ENCODE measurements at places on chromosomes 5 and 9. TPM values are rescaled to one million over a fixed set of nuclear protein-coding genes. Genes with fewer than 3 reads are reported as not detected.
A peak's percentile ranks its signal among the peaks of the same experiment; 100 is the strongest.

DNAI1 gene
- polyA plus RNA-seq = 0.82 TPM

PCDHB8 gene
- 0.84 TPM for polyA plus RNA-seq

DNA sequence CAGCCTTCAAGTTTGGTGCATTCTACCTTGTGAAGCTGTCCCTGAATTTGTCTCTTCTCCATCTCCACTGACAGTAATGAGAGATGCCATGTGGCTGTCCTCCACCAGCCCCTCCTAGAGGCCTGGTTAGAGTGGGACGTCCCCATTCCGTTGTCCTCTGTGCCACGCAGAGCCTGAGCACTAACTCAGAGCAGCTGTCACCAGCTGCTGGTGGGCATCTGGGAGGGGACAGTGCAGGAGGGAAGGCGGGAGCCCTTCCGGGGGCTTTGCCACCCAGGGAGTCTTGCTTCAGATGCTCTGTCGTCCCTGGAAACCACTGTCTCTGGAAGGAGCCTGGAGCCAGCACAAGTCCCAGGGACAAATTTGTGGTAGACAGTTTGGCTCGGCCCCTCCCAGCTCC lies 78.6 kb downstream of the PDZD2 start:
- no peak for DNase-seq

- no peak for DNase-seq
These were observed 336.1 kb upstream of the SLC30A5 start for GRCh38 chr5:68757626-68758212.

- no peak for DNase-seq
These were observed 129.4 kb downstream of the LPAR1 start for GRCh38 chr9:110908894-110909293.

ALDH7A1 gene
- polyA plus RNA-seq = 184 TPM

OR1Q1 gene
- not detected for polyA plus RNA-seq

GRCh38 chr9:121700165-121700831 lies 48.9 kb downstream of the DAB2IP start:
- DNase-seq = peak; percentile 72

SLC44A1 gene
- 14.9 TPM for polyA plus RNA-seq

GRCh38 chr5:143235423-143235822 lies 168.1 kb downstream of the NR3C1 start:
- DNase-seq = no peak

MARCHF3 gene
- polyA plus RNA-seq = 7.0 TPM

GRCh38 chr5:96844481-96844990 lies 31.8 kb upstream of the ERAP2 start:
- DNase-seq = no peak

NACC2 gene
- polyA plus RNA-seq = 3.8 TPM

PAPPA gene
- 0.66 TPM for polyA plus RNA-seq

DNA sequence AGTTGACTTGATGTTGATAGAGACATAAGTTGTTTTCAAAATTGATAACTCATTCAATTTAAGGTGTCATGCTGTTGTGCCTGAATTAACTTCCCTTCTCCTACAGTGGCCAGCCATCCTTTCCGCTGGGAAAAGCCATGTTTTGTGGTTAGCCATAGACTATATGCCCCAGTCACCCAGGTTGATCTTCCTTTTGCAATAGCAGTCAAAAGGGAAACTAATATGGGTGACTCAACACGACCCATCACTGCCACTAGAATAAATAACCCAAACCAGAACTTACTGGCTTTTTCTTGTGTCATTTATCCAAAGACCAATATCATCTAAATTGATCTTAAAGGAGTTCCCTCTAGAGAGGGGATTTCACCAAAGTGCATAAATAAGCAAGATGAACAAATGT lies 87.4 kb downstream of the PTCD2 start:
- no peak for DNase-seq

DDX4 gene
- polyA plus RNA-seq = not detected

DNA sequence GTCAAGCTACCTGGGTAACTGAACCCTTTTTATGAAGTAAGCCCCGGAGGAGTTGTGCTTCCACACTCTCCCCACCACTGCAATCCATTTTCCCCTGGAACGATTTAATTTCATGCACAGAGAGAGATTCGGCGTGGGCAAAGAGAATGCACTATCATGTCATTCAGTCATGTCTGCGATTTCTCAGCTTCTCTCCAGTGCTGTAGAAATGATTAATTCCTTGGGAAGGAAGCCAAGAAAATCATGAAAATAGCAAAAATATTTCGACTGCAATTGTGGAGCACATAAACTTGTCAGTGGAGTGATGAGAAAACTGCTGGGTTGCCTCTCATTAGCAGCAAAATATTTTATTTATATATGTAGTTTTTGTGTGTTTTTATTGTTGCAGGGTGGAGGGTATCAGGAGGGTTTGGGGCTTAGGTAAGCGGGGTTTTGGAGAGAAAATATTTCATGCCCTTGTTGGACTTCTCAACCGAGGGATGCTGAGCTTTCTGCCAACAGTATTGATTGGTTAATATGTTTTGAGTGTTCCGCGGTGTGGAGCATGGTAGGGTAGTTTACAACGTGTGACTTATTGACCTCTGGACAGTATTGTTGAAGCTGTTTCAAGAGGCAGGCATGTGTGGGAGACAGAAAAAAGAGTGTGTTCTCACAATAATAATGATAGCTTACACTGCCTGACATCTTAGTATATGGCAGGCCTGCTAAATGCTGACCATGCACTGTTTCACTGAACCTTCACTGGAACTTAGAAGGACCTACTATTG lies 69.3 kb downstream of the SGCD start:
- DNase-seq = no peak

TERT gene
- polyA plus RNA-seq = 9.1 TPM

FCN2 gene
- not detected for polyA plus RNA-seq

GRCh38 chr5:178378527-178379484 lies 146.2 kb upstream of the PHYKPL start:
- no peak for DNase-seq

NUTM2G gene
- 0.70 TPM for polyA plus RNA-seq

DNA sequence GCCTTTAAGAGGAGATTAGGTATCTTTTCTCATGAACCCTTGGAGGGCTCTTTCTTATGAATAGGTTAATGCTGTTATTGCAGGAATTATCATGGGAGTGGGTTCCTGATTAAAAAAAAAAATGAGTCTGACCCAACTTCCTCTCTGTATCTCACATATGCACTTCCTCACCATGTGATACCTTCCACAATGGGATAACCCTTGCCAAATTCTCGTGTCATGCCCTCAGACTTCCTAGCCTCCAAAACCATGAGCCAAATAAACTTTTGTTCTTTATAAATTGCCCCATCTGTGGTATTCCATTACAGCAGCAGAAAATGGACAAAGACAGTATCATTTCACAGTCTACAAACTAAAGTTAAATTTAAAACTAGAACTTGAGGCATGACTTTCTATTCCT lies 1.0 kb downstream of the OR1B1 start:
- DNase-seq = no peak

GRCh38 chr5:56986626-56986947 lies 34.7 kb upstream of the MIER3 start:
- DNase-seq = no peak

GRCh38 chr9:79266986-79267385 lies 304.8 kb upstream of the TLE4 start:
- DNase-seq = no peak

DNA sequence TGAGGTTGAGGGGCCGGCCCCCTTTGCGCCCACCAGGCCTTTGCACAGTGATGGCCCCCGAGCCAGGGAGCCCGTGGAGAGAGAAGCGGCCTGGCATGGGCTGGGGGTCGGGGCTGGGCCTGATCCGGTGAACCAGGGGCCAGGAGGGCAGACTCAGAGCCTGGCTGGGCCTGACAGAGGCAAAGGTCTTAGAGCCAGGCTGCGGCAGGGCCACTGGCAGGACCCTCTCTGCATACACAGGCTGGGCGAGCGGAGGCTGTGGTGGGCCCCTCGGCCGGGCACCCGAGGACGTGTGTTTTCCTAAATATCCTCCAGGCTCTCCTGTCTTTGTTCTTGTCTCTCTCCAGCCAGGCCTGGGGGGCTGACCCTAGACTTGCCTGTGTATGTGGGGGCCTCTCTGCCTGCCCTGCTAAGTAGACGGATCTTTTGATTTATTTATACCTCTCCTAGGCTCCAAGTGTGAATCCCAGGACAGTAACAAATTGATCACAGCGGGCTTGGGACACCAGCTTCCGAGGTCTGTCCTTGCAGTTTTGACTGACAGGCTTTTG lies 933 bp downstream of the NEK6 start:
- peak; percentile 58 for DNase-seq
